ENCODE measurements at places on chromosomes 1 and 21.

DNA sequence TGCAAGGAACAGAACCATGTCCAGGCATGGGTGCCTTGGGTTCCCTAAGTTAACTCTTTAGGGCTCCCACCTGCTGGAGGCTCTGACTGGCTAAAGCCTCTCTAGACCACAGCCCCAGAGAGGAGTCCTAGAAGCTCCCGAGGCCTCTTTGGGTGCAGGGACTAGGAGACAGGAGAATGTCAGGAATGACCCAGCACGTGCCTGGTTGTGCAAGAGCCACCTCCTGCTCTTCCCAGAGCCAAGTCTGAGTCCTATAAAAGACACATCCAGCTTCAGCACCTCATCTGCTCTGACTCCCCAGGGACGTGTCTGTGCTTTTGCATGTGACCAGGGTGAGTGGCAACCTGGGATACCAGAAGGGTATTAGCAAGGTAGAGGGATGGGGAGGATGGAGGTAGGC lies at the start of gene LCE2D:
Gene LCE2D (plus strand): TSS at position 283 of the 400 bp plus-strand sequence. CDS start 726 bp downstream, outside the sequence.
- DNase-seq = no peak

- DNase-seq = no peak
These were observed 49.1 kb downstream of the TRABD2B start for GRCh38 chr1:47948126-47948525.

DNA sequence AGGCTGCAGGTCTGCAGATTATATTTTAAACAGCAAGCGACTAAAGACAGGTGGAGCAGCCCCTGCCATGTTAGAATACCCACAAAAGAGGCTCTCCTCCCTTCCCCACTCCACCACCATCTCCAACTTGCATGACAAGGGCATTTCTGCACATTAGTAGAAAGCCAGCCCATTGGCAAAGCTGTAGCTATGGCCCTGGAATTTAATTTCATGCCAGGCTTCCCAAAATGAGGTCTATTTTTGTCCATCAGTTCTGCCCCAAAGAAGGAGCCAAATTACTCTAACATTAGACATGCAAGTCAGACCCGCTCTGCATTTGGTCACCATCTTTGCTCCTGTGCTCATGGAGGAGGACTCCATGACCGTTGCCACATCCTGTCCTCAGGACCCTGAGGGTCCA lies 115.2 kb downstream of the LAMC2 start:
- no peak for DNase-seq

- DNase-seq = no peak
These were observed 88.6 kb downstream of the TGFB2 start for GRCh38 chr1:218433744-218434143.

DNA sequence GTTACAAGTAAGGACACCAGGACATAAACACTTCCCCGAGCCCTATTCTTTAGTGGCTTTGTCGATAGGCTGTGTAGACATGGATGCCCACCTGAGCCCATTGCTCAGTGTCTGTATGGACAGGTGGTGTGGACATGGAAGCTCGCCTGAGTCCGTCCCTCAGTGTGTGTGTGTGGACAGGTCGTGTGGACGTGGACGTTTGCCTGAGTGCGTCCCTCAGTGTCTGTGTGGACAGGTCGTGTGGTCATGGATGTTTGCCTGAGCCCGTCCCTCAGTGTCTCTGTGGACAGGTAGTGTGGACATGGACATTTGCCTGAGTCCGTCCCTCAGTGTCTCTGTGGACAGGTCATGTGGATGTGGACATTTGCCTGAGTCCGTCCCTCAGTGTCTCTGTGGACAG lies 38.7 kb upstream of the COL6A2 start:
- no peak for DNase-seq

- no peak for DNase-seq
These were observed 11.0 kb upstream of the LMNA start for GRCh38 chr1:156103521-156103947.

DNA sequence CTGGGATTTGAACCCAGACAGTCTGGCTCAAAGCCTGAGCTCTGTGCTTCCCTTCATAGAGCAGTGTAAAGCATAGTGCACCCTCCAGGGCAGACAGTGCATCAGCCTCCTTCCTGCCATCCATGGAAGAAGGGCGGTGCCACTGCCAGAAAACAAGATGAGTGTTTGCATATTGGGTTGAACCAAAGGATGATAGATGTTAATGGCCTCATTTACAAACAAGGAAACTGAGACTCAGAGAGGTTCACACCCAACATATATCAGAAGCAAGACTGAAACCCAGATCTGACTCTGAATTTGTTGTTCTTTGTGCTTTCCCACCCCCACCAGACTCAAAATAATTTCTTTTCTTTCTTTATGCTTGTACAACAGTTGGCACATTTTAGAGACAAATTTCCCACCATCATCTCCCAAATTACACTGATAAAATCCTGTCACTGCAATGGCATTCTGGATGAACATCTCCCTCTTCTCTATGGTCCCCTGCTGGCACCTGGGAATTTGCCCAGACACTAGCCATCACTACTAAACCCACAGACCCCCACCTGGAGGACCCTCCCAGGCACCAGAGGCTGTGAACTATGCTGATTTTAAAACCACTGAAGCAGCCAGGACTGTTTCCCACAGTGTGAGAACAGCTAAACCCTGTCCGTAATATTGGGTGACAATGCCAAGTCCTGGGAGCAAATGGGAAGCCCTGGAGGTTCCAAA lies 45.4 kb upstream of the MPZL1 start:
- DNase-seq = no peak

DNA sequence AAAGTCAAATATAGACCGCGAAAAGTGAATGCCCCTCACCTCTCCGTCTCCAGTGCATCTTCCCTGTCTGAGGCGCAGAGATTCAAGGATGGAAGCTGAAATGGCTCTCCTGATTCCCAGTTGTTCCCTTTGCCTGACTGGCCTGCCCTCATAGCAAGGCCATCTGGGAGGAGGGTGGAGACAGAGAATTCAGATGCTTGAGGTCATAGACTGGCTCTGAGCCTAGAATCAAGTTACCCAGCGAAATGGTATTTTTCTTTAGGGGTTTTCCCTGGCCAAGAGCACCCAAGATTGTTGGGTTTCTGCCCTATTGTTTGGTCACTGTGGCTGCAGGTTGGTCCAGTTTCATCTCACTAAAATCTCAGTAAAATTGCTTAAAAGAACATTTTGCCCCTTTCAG lies 7.2 kb downstream of the METTL13 start:
- DNase-seq = no peak

- no peak for DNase-seq
These were observed 30.3 kb downstream of the PTPRC start for GRCh38 chr1:198669023-198669698.

- no peak for DNase-seq
These were observed 616.9 kb downstream of the AJAP1 start for GRCh38 chr1:5271264-5271663.

GRCh38 chr21:45976701-45977311 lies 4.8 kb upstream of the COL6A1 start:
- DNase-seq = no peak

DNA sequence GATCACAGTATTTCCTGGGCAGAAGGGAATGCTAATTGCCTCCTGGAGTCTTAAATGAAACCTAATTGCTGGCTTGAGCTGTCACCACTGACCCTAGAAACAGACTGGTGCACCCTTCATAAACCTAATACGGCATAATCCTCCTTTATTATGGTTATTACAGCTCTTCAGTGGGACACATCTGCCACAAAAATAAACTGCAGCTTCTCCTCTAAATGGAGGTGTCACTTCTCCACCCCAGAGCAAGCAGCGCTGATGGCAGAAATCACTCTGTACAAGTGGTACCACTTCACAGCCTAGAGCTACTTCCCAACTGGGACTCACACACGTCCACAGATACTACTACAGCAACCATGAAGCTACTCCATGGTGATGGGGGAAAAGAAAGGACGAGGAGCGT lies 11.1 kb downstream of the PTPN14 start:
- DNase-seq = no peak

- DNase-seq = no peak
These were observed at the start of gene CTSS for GRCh38 chr1:150765296-150765976. CTSS (minus strand) TSS chr1:150765778; CDS start chr1:150764763, 1,015 bp downstream.

GRCh38 chr1:24875991-24876506 lies 54.0 kb downstream of the RUNX3 start:
- no peak for DNase-seq

GRCh38 chr1:212287261-212287895 lies 2.2 kb downstream of the PPP2R5A start:
- no peak for DNase-seq

DNA sequence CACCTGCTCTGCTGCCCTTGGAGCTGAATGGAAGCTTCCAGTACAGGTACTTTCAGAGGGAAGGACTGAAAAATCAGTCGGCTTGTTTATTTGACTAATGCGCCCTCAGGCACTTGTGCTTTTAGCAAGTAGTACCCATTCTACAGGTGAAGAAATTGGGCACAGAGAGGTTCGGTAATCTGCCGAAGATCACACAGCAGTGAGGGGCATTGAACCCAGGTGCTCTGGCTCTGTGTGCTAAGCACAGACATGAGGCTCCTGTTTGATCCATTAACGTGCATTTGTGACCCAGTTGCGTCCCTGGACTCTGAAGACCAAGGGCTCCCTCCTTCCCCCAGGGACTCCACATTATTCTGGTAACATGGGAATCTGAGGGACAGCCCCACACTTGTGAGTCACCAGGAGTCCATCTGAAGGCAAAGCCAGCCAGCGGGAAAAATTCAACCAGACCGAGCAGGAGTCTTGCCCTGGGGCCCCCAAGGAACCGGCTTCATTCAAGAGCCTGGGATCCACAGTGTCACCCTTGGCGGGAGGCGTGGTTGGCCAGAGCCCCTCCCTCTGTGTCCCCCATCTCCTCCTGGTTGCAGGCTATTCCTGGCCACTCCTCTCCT lies 192.4 kb upstream of the ARHGEF16 start:
- DNase-seq = no peak

DNA sequence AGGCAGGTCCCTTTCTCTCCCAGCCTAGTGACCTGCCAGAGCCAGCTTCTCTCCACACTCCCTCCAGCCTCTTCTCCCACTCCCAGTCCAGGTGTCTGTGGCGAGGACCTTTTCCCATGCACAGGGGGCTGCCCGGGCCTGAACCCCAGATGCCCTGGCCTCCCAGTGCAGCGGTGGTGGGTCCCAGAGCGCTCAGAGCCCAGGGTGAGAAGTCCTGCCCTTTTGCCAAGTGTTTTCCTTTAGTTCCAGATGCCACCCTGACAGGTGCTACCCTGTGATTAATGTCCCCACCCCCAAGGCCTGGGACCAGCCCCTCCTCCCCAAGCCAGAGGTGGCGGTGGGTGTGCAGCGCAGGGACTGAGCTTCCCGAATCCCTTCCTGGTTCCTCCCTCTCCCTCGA lies 90.4 kb downstream of the PAX7 start:
- no peak for DNase-seq

DNA sequence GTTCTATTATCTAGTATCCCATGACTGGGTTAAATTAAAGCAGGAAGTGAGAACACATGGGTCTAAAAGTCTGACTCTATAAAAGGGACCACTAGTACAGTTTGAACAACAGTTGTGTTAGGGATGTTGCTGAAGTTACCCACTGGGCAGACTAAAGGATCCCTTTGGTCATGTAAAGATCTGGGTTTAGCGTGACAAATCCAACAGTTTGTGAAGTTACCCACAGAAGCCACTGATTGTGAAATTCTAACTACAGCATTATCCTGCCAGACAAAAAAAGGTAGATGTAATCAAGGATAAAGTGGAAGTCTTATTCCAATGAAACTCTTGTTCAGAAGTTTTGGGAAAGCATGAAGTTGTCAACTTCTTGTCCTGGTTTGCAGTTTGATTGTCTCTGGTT lies 5.7 kb downstream of the QSOX1 start:
- DNase-seq = no peak

DNA sequence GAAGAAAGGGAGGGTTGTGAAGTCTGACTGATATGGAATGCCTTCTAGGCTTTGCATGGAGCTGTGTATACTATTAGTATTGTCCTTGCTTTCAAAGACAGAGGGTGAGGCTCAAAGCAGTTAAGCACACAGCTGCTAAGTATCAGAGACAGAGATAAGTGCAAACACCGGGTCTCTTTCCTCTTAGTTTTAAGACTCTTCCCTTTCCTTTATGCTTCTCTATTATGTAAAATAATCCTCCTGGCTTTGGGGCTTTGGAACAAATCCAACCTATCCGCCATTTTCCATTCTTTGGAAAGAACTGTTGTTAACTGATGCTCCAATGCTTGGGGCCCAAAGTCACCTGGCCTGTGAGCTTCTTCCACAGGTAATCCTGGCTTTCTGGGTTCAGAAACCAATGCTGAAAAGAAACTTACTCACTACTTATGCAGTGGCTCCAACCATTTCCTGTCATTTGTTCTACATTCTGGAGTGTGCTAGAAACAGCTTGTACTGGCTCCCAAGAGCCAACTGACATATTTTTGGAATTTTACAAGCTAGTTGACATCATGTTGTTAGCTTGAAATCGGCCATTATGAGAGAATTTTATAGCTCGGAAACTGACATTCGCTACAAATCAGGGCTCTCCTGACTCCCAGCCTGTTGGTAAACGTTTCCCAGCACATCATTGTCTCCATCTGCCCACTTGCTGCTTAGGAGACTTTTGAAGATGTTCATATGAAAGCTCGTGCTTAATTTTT lies 67.5 kb downstream of the DNTTIP2 start:
- no peak for DNase-seq

- no peak for DNase-seq
These were observed 113.8 kb downstream of the DPYD start for GRCh38 chr1:97806996-97807520.

DNA sequence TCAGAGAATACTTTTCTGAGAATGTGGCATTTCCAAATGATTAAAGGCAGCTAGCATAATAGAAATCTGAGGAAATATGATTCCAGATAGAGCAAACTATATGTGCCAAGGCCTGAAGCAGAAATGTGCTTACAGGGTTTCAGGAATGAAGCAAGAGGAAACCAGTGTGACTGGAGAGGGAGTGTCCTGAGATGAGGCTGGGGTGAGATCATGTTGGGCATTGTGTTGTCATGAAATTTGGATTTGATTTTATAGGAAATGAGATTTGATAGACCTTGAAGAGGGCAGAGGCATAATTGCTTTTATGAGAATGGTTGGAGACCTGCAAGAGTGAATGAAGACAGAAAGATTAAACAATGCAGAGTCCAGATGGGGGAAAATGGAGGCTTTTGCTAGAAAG lies 338.1 kb upstream of the SNX7 start:
- DNase-seq = no peak

- DNase-seq = no peak
These were observed 76.6 kb downstream of the ADCY10 start for GRCh38 chr1:167837326-167837725.

DNA sequence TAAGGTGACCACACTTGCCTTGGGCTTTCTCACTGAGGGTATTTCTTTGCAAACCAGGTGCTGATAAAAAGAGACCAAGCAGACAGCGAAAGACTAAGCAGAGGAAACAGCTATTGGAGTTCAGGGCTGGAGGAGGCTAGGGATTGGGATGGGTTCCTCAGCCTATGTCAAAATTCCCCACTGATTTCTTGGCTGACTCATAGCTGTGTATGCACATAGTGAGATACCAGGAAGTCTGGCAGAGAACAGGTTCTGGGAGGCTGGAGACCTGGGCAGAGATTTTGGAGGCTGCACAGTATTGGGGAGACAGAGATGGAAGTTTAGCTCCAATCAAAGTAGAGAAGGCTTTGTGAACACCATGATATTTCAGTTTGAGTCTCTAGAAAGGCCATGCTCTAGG lies 25.3 kb downstream of the YARS1 start:
- DNase-seq = no peak
